ENCODE measurements at places on chromosomes 11 and 22.

GRCh38 chr22:40285513-40285912 lies 60.8 kb upstream of the ADSL start:
- DNase-seq: no peak

DNA sequence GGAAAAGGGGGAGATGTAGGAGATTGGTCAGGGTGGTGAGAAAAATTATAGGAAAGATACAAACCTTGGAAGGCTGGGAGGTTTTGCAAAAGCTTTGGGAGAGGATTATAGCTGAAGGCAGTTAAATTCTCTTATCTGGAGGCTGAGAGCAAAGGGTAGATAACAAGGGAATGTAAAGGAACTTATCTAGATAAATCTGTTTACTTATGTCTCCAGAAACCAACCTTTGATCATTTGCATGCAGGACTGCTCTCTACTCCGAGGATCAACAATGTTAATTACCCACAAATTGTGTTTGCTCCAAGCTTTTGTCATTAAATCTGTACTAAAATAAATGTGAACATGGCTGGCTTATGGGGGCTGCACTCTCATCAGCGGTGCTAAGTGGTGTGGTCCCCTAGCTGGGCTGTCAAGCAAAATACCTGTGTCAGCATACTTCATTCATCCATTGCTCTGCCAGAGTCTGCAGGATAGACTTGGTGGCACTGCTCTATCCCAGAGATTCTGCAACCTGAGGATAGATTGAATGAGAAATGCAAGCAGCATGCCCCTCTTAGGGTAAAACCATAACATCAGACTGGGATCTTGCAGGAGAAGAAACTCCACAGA lies 1599.2 kb upstream of the TENM4 start:
- no peak for DNase-seq

- no peak for DNase-seq
Observed at GRCh38 chr11:126963115-126963514, 37.5 kb downstream of the KIRREL3 start.

DNA sequence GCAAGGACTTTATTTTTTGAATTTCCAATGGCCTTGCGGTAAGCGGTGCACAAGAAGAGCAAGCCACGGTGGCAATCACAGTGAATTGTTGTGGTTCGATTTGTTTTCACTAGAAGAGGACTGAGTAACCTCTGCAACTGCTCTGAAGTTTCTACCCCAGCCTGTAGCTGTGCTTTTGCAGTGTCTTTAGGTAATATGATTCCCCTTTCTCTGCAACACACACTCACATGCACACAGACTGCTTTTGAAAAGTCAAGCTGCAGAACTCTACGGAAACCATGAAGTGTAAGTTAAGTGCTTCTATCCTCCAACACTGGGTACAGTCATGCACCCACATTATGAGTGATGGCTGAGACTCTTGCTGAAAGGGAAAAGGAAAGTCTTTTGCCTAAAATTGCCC lies 38.4 kb downstream of the CD44 start:
- no peak for DNase-seq

GRCh38 chr11:81967242-81967641 lies 766.4 kb downstream of the FAM181B start:
- DNase-seq: no peak

- no peak for DNase-seq
Observed at GRCh38 chr11:128719556-128719824, 25.6 kb downstream of the FLI1 start.

DNA sequence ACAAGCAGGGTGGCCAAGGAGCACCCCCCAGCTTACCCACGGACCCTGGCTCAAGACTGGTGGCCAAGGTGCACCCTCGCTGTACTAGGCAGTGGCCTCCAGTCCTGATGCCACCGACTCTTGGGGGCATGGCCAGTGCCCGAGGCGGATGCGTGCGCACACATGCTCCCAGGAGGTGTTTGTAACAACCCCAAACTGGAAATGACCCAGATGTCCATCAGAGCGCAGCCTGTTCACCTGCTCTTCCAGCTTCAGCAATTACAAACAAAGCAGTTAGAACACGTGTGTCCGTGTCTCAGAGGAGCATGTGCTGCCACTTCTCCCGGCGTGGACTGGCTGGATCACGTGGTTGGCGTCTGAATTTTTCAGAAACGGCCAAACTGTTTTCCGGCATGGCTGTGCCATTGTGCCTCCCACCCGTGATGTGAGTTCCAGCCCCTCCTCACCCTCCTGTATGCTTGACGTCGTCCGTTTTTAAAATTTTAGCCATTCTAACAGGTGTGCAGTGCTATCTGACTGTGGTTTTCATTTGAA lies 7.1 kb upstream of the MUC6 start:
- DNase-seq: no peak

- no peak for DNase-seq
Observed at GRCh38 chr11:70745941-70746340, 347.6 kb downstream of the CTTN start.

GRCh38 chr11:61777234-61778090 lies 14.9 kb downstream of the TMEM258 start:
- peak; percentile 44 for DNase-seq

GRCh38 chr11:77088236-77089003 lies 14.2 kb upstream of the OMP start:
- no peak for DNase-seq

DNA sequence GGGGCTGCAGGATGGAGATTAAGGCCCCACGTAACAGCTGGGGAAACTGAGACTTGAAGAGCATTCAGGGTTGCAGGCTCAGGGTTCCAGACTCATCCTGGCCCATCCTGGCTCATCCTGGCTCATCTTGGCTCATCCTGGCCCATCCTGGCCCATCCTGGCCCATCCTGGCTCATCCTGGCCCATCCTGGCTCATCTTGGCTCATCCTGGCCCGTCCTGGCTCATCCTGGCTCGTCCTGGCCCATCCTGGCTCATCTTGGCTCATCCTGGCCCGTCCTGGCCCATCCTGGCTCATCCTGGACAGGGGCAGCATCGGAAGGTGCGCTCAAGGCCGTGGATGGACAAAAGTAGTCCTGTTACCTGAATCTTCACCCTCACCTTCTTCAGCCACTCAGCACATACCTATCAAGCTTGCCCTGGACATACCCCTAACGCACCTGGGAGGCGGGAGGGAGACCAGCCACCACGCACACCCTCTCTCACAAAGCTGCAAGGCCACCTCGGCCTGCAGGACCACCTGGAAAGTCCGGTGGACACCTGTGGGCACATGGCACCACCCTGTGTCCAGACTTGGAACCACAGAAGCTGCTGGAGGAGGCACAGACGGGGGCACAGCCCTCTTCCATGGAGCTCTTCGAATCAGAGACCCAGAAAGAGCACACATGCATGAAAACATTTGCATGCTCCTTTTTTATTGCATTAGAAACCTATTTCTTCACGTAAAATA lies 20.3 kb upstream of the NLRP6 start:
- no peak for DNase-seq

DNA sequence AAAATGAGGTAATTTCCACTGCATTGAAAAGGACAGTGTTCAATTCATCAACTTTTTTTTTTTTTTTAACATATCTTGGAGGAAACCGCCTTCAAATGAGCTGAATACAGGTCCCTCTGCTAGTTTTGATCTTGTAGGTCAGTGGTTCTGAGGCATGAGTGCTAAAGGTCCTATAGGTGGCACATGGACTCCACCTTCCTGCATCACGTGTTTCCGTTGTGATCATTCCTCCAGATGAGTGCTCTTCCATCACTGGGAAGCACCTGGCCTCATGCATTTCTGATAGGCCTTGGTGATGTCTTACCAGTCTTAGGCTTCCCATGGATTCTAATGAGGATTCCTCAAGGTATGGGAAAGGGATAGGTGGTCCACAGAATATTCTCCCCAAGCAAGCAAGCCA lies 37.8 kb downstream of the FDX1 start:
- no peak for DNase-seq

DNA sequence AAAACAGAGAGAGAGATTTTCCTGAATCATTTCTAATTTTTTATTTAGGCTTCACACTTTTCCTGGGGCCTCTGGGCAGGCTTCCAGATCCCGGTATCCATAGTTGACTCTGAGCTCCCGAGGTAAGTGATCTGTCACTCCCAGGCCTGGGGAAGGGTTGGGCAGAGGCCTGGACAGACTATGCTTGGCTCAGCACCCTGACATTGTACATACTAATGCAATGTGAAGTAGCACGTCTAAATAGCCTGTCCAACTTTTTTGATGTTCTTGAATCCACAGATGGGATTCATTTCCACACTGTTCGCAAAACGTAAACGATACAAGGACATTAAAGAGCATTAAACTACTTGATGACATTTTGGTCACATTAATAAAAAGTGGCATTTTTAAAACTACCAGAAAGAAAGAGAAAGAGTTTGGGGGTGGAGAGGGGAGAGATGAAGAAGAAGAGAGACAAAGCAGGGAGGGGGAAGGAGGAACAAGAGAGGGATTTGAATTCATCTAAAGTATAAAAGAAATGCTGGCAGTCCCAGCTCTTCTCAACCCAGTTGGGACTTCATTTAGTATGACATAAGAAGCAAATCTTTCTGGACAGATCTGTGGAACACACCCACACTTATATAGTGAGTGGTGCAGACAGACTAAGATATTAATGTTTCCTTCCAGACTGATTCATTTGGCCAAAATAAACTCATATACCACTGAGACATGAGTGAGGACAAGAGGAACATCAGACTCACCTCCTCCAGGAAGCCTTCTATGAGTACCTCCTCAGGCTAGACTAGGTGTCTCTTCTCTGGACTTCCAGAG lies 514.2 kb downstream of the SOX6 start:
- no peak for DNase-seq

DNA sequence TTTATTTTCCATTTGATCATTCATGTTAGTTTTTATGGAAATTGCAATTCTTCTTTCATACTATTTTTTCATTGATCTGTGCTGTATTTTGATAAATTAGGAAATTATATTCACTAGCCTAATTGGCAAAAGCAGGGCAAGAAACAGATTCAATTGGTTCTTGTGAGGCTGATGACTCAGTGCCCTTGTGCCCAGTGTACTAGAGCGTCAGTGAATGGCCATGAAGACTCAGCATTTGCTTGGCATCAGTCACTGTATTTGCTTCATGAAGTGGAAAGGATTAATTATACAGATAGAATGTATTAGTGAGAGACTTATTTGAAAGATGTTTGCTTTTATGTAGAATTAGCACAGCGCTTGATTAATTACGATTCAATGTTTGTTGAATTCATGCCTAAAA lies 31.8 kb downstream of the MRGPRX1 start:
- DNase-seq: no peak

GRCh38 chr11:27216270-27217149 lies 146.5 kb downstream of the CCDC34 start:
- DNase-seq: no peak

GRCh38 chr22:32342977-32343376 lies 14.7 kb upstream of the RFPL3 start:
- DNase-seq: no peak

DNA sequence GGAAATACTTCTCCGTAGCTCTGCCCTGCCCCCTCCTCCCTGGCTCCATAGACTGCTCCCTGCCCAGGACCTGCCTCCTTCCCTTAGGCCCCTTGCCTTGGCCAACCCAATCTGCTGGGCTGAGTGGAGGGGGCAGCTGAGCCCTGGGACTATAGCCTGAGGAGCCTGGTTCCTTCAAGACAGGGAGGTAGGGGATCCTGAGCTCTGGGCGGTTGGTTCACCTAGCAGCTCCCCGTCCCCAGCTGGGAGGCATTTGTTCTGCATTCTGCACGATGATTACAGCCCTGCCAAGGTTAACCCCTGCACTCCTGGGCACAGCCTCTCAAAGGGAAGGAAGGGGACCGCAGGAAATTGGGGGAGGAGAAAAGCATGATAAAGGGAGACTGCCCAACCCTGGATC lies 3.6 kb upstream of the CDC42EP1 start:
- DNase-seq: no peak

DNA sequence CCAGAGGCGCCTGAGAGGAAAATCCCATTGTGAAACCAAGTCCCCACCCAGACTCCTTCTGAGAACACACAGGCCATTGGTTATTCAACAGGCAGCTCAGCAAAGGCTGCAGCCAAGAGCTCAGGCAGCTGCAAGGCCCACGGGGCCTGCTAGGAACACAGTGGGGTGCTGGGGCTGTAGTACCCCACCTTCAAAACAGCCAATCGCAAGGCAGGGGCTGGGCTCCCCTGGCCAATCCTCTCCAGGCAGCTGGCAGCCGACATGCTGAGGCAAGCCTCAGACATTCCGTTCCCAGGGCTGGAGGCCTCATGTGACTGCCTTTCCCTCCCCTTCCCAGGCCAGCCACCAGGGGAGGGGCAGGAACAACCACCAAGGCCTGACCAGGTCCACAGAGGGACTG lies 6.6 kb downstream of the PRODH start:
- DNase-seq: no peak

DNA sequence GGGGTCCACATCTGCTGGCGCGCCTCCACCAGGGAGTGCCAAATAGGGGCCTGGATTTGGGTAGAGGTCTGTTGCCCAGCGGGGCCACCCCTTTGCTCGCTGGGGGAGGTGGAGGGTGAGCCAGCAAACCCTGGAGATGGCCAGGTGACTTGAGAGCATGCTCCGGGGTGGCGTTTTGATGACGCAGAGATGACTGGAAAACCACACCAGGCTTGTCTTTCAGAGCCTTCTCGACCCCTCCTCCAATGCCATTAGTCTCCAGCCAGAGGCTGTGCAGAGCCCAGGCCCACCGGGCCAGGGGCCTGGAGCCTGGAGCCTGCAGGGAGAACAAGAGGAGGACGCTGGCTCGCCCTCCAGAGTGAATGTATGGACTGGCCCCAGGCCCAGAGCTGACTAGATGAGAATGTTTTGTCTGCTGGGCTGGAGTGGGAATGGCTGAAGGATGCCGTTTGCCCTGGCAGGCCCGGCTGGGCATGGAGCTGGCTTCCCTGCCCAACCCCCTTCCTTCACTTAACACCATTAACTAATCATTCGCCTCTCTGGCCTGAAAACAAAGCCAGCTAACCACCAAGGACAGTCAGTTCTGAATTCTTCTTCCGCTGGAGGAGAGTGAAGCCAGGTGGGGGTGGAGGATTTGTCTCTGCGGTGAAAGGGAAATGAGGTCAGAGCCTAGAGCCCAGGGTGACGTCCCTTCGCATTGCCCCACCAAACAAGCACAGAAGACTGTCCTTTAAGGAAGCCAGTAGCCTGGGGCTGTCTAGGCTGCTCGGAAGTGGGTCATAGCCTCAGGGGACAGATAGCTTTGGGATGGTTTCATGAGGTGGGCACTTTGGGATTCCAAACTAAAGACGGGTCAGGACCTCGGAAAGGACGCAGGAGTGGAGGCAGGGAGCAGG lies 1.6 kb upstream of the MCAM start:
- no peak for DNase-seq

DNA sequence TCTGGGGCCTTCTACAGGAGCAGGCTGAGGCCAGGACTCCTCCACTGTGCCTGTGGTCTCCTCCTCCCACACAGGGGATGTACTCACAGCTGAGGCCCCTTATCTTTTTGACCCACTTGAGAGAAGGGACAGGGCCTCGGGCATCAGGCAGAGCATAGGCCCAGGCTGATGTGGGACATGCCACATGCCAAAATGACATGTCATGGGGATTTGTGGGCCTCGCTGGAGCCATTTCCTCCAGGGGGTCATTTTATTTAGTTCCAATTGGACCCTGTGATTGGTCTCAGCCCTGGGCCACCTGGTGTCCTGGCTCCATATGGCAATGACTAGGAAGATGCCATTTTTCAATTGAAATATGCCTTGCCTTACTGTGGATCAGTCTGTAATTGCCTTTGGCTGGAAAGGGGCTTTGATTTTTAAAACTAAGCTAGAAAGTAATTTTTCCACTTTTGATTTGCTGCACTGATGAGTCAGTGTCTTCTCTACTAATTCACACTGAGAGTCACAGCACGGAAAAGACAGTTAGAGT lies 171.1 kb upstream of the NAV2 start:
- no peak for DNase-seq

All from activated T-helper 1 cell treated with anti-CD3 and anti-CD28 coated beads, Interleukin-2, amount 50 U/mL, for 16 hours (primary cell).